ENCODE measurements at places on chromosomes 1 and 21.

DNA sequence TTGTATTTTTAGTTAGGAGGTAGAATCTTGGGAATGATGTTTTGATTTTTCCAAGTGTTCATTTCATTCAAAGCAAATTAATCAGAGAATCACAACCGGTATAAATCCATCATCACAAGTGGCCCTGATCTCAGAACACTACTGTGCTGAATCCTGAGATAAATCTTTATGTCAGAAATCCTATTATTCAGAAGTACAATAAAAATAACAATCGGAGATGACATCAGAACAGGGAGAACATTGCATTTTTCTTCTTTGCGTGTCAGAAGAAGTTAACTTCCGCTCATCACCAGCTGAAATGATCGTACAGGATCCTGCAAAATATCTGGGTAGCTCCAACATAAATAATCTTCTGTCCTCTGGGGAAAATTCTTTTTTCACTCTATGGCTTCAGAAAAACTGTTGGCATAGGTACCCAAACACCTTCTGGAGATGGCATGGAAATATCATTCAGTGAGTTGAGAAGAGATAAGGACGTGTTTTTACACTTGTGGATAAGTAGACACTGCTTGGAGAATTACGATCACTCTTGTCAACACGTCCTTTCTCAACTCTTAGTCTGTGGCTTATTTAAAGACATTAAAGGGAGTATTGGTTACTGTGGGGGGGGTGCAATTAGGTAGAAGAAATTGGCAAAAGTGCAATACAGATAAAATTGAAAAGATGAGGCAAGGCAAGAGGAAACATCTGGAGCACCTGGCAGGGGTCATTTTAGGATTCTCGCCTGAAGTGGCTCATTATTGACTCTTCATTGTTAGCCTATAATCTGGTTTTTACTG is 46.9 kb upstream of the SMYD2 start:
- DNase-seq: peak; percentile 68

DNA sequence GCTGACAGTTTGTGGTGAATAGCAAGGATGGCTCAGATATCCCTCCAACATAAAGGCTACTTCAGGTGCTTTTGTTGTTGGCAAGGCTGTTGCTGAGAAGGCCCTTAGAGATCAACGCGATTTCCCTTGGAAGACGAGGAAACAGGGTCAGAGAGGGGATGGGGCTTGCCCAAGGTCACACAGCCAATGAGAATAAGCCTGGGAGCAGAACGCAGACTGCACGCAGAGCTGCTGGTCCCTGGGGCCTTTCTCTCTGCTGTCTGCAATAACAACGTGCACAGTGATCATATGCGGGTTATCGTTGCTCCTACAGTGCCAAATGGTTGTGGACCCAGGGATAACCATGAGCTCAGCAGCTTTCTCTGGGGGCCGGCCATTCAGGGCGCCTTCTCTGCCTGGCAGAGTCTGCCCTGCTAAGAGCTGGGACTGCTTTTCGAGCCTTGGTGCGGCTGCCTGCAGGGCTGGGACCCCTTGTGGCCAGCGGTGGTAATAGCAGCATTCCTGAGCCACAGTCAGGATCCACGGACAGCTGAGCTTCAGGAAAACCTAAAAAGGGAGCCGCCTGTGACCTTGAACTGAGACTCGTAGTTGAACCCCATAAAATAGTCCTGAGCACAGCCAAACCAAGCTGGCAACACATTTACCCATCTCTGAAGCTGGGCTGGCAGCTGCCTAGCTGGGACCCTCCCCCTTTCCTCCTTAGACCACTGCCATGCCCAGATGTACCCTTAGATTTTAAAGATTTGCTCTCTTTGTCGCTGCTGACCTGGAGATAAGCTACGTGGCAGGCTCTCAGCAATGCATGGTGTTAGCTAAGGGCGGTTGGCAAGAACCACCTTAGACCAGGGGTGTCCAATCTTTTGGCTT is 39.8 kb downstream of the HTR6 start:
- no peak for DNase-seq

- DNase-seq: no peak
These were observed 94.1 kb upstream of the ATP1B1 start for GRCh38 chr1:169012416-169012815.

- no peak for DNase-seq
These were observed 34.1 kb downstream of the KRTAP20-3 start for GRCh38 chr21:30676737-30677136.

All from NCI-H1417 treated with DMSO at 0.1 percent for 48 hours (cell line).